HFFc6 (cell line): ENCODE measurements at places on chromosomes 7 and 10. TPM values are rescaled to one million over a fixed set of nuclear protein-coding genes. Genes with fewer than 3 reads are reported as not detected.

DNA sequence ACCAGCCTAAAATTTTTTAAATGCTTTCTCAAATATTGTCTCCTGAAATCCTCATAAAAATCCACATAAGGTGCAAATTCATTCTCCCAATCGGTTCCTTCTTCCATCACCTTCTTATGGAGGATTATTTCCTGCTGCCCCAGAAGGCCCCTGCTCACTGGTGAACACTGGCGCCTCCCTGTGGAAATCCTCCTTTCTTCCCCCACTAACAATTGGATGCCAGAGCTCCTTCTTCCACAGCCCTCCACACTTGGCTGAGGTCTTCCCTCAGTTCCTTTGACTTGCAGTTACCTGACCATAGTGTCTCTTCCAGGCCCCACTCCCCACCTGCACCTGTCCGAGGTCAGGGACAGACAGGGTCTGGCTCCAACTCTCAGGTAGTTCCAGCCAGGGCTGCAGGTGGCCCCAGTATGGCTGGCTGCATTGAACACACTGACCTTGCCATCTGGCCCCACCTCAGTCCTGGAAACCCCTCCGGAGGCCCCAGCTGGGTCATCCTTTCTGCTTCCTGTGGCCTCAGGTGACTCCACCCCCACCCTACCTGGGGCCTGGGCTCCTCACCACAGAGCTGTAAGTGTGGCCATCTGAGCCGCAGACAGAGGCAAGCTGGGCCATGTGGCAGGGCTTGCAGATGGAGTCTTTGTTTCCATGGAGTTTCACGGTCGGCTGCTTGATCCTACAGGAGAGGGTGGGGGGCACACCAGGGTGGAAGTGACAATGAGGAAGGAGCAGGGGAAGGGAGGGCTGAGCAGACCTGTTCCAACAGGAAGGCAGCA is 18.4 kb downstream of the SPOCK2 start:
- no peak overlapping the region for H3K4me3 ChIP-seq
- H3K36me3 ChIP-seq = peaks cover 5% of the 10 kb centered on the region; the same call in 1 of the 2 replicates
- no peak for DNase-seq
- peaks cover 10% of the 10 kb centered on the region for H3K4me1 ChIP-seq
- H3K27me3 ChIP-seq = peaks cover 30% of the 10 kb centered on the region

DNA sequence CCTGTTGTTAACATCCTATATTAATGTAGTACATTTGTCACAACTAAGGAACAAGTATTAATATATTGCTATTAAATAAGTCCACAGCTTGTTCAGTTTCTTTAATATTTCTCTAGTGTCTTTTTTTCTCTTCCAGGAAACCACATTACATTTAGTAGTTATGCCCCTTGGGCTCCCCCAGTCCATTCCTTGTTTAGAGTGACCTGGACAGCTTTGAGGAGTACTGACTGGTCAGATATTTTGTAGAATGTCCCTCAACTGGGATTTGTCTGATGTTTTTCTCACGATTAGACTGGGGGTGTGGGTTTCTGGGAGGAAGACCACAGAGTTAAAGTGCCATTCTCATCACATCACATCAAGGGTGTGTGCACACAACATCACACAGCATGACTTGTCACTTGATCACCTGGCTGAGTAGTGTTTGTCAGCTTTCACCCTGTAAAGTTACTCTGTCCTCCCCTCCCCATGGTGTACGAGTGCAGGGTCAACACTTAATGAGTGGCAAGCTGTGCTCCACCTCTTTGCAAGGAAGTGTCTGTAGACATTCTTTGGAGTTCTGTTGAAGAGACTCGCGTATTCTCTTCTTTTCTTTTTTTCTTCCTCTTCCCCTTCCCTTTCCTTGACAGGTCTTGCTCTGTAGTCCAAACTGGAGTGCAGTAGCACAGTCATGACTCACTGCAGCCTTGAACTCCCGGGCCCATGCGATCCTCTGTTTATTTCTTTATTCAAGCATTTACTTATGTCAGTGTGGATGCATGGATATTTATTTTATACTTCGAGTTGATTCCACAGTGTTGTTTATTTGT is 10.2 kb downstream of the LMTK2 start:
- peaks cover 5% of the 10 kb centered on the region; the same call in 1 of the 2 replicates for H3K36me3 ChIP-seq
- peak overlapping the region; percentile 1; the same call in 1 of the 2 replicates for H3K27ac ChIP-seq
- no peak overlapping the region for H3K4me3 ChIP-seq

GRCh38 chr10:59825932-59826331 is 72.7 kb upstream of the MRLN start:
- H3K36me3 ChIP-seq = peaks cover 8% of the 10 kb centered on the region; the same call in 1 of the 2 replicates
- H3K27ac ChIP-seq = no peak overlapping the region
- H3K4me1 ChIP-seq = no peaks in the 10 kb centered on the region
- no peak overlapping the region for H3K4me3 ChIP-seq
- no peak for DNase-seq

DNA sequence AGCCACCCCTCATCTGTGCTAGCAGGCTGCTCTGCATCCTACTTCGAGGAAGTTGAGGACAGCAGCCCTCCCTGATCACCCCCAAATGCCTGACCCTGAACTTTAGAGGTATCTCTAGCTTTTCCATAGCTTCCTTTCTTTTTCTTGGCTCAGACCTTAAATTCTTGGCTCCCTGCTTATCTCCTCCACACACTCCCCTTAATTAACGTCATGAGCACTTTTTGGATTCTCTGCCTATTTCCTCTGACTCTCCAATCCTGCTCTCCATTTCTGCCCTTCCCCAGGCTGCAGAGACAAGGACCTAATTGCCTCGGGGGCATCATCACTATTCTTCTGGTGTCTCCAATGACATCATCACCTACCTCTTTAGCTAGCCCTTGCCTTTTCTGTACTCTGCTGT is 40.8 kb upstream of the SEC61G start:
- DNase-seq = no peak
- no peak overlapping the region for H3K27ac ChIP-seq
- H3K36me3 ChIP-seq = no peaks in the 10 kb centered on the region
- peaks cover 9% of the 10 kb centered on the region; the same call in 1 of the 2 replicates for H3K27me3 ChIP-seq
- H3K4me3 ChIP-seq = no peak overlapping the region
- peaks cover 21% of the 10 kb centered on the region for H3K4me1 ChIP-seq

- peak; percentile 78 for DNase-seq
- H3K27me3 ChIP-seq = peaks cover 2% of the 10 kb centered on the region; the same call in 1 of the 2 replicates
- H3K4me3 ChIP-seq = peak overlapping the region; percentile 87
- H3K27ac ChIP-seq = peak overlapping the region; percentile 87
- H3K36me3 ChIP-seq = peaks cover 8% of the 10 kb centered on the region; the same call in 1 of the 2 replicates
Measured at GRCh38 chr7:43248961-43249822, 136.7 kb downstream of the HECW1 start.

- no peak overlapping the region for H3K4me3 ChIP-seq
- H3K27me3 ChIP-seq = no peaks in the 10 kb centered on the region
- H3K4me1 ChIP-seq = peaks cover 40% of the 10 kb centered on the region
- H3K36me3 ChIP-seq = peaks cover 4% of the 10 kb centered on the region; the same call in 1 of the 2 replicates
Measured at GRCh38 chr7:90629297-90629918, 33.3 kb downstream of the CDK14 start.

GRCh38 chr10:20856484-20856883 is 40.6 kb downstream of the NEBL start:
- H3K4me3 ChIP-seq = no peak overlapping the region
- no peaks in the 10 kb centered on the region for H3K4me1 ChIP-seq
- no peak for DNase-seq
- no peaks in the 10 kb centered on the region for H3K27me3 ChIP-seq
- no peaks in the 10 kb centered on the region for H3K36me3 ChIP-seq

GRCh38 chr10:121524157-121524817 is 74.0 kb downstream of the FGFR2 start:
- DNase-seq = no peak
- no peak overlapping the region for H3K27ac ChIP-seq
- peaks cover 4% of the 10 kb centered on the region for H3K27me3 ChIP-seq
- no peak overlapping the region for H3K4me3 ChIP-seq
- H3K36me3 ChIP-seq = no peaks in the 10 kb centered on the region

GRCh38 chr10:10270126-10271050 is 747.3 kb upstream of the CELF2 start:
- H3K4me1 ChIP-seq = no peaks in the 10 kb centered on the region
- no peak overlapping the region for H3K4me3 ChIP-seq
- DNase-seq = no peak
- H3K36me3 ChIP-seq = no peaks in the 10 kb centered on the region

- no peaks in the 10 kb centered on the region for H3K27me3 ChIP-seq
- no peak overlapping the region for H3K4me3 ChIP-seq
- H3K27ac ChIP-seq = no peak overlapping the region
- H3K36me3 ChIP-seq = no peaks in the 10 kb centered on the region
Measured at GRCh38 chr7:120307991-120308545, 35.1 kb downstream of the KCND2 start.

DNA sequence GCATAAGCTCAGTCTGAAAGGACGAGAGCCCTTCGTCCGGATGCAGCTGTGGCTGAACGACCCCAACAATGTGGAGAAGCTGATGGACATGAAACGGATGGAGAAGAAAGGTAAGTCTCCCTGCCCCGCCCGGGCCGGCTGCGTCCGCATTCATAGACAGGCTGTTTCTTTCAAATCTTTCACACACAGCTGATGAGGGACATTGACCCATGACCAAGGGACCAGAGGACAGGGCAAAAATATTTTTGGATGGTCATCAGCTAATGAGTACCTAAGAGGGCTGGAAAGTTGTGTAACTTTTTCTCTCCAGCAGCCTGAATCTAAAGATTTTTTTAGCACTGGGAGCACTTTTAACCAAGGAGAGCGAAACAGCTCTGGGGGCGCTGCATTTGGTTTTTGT is 52.5 kb upstream of the SH2B2 start:
- H3K27ac ChIP-seq = no peak overlapping the region
- DNase-seq = no peak
- no peaks in the 10 kb centered on the region; the same call in 1 of the 2 replicates for H3K36me3 ChIP-seq
- H3K4me3 ChIP-seq = no peak overlapping the region
- peaks cover 6% of the 10 kb centered on the region; the same call in 1 of the 2 replicates for H3K4me1 ChIP-seq
- no peaks in the 10 kb centered on the region for H3K27me3 ChIP-seq

The CDHR3 gene
- total RNA-seq = 2.0 to 2.2 TPM (median 2.0 TPM) in 3 replicates

The HYAL4 gene
- total RNA-seq = not detected in 2 replicates

The ACBD7 gene
- 0.41 to 1.6 TPM (median 0.74 TPM) in 3 replicates for total RNA-seq
